H4 (cell line): ENCODE measurements at places on chromosomes 6 and 20. TPM values are rescaled to one million over a fixed set of nuclear protein-coding genes. Genes with fewer than 3 reads are reported as not detected.

The PIM1 gene
- total RNA-seq, result 9.2 and 12.3 TPM in 2 replicates

The GSTA2 gene
- 0.37 TPM in 1 of 2 replicates, not detected in the other for total RNA-seq

DNA sequence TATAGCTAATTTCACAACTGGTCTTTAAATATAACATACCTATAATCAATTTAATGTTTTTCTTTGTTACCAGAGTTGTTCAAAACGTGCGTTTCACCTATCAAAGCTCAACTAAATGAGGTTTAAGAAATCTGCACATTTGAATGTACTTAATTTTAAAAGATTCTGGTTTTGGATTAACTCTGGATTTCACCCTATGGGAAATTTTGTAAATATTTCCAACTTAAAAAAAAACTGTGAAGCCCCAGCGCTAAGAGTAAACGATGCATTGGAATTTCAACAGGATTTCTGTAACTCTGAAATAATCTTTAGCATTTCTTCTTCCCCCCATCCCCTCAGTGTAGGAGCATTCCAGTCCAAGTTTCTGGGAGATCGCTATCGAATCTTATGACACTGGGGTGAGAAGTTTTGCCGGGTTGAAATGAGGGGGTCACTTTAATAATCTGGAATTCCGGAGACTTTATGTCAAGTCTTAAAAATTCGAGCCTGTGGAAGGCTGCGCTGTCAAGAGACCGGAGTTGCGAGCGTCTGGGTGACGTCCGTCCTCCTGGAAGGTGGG lies 643 bp upstream of the MAP3K4 start:
- DNase-seq, result no peak

DNA sequence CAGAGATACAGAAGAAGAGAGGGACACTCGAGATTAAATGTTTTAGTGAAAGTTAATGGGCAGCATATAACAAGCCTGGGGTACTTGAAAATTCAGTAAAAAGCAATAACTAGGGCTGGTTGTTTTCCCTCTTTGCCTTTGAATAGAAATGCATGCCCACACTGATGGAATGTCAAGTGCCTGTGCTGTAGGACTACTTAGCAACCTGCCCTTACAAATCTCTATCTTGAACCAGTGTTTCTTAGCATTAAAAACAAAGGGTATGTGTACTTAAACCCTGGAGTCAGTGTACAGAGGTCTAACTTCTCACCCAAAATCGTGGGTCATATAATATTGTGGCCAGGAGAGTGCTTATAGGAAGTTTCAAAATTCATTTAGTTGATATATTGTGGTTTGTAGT lies 37.1 kb downstream of the RNF144B start:
- DNase-seq, result no peak

DNA sequence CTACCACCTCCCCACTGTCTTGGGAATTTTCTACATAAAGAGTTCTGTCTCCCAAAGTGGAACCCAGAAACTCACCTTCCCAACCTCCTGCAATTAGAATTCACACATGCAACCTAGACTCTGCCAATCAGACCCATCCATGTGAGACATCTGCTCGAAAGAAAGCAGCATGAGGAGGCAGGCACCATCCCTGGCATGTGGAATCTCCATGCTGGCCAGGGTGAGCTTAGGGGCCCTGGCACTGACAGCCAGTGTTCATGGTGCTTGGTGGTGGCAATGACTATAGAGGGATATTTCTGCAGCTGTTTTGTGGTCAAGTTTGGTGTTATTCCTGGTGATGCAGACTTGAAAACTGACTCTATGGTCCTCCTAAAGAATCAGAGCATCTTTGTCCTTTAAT lies 17.4 kb upstream of the FOXF2 start:
- no peak for DNase-seq
